ENCODE measurements at places on chromosomes 5 and 9.

DNA sequence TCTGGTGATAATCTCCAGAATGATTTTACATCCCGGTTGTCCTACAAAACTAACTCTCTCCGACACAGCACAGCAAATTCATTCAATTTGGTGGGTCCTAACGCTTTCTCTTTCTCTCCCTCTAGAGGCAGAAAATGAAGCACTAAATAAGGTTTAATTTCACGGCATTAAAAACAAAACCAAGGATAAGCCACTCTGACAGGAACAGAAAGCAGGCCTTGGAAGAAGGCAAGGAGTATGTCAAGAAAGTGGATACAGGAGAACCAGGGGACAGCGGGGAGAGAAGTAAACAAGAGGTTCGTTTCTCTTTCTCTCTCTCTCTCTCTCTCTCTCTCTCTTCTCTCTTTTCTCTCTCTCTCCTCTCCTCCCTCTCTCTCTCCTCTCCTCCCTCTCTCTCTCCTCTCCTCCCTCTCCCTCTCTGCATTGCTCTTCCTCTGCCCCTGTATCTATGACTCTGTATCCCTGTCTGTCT lies 49.8 kb downstream of the EBF1 start:
- DNase-seq: no peak

DNA sequence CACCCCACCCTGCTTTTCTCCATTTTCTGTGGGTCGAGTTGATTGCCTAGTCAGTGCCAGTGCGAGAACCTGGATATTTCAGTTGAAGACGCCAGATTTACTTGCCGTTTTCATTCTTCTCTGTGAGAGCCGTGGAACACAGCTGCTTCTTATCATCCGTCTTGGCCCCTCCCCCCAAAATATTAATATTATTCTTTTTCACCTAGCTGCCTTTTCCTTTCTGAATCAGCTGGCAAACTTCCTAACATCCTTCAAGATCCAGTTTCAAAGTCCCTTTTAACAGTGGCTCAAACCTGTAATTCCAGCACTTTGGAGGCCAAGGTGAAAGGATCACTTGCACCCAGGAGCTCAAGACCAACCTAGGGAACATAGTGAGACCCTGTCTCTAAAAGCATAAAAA lies 117.1 kb upstream of the RASA1 start:
- no peak for DNase-seq

DNA sequence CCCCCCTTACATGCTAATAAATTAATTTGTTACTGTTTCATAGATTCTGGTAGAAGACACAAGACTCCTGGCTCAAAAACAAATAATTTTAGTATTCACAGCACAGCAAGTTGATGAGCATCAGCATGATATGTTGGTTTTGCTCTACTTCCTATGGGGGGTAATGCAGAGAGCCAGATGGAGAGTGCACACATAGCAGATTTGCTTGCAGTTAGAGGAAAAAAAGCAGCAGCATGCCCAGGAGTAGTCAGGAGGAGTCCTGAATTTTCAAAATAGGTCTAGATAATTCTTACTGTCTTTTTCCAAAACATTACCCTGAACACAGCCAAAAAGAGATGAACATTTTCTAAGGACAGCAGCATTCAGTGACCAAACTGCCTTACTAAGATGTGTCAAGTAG lies 261.3 kb downstream of the COX7C start:
- no peak for DNase-seq

DNA sequence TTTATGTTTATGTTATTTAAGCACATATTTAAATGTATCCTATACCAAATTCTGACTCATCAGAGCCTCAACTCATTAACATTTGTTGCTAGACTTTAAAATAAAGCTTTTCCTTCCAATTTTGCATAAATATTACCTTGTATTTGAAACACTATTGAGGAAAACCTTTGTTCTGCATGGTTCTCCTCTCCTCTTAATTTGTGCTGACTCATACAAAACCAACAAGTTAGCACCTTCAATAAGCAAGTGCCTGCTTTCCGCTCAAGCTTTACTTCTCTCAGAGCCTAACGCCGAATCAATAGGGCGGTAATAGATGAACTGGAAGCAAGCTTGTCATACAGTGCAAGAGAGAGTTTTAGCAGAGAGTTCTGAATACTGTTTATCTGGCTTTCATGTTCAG lies 7.9 kb downstream of the AMACR start:
- no peak for DNase-seq

DNA sequence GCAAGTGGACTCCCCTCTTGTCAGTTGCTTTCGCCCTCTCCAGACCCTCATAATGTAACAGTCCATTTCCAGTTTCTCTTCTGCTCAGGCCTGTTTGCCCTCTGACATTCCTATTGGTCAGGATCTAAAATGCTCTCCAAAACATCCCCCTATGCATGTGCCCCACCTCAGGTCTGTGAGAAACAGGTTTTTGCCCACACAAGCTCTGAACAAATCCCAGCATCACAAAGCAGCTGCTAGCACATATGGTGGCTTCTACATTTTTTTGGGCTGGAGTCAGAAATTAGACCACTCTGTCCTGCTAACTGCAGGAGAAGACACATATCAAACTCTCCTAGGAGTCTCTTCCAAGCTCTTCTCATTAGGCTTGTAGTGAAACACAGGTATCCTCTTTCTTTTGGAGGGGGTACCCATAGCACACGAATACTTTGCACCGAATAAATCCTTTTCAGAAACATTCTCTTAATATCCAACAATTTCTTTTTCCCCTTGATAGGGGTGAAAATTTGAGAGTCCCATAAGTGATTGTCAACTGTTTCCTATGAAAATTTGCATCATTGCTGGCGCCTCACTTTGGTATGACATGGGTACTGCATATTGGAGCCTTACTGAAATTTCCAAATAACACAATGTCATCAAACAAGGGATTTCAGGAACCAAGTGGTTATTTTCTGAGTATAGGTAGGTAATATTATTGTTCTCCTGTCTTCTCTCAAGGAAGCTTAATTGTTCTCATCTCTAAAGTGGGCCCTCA lies 19.3 kb upstream of the HSPA9 start:
- DNase-seq: no peak

DNA sequence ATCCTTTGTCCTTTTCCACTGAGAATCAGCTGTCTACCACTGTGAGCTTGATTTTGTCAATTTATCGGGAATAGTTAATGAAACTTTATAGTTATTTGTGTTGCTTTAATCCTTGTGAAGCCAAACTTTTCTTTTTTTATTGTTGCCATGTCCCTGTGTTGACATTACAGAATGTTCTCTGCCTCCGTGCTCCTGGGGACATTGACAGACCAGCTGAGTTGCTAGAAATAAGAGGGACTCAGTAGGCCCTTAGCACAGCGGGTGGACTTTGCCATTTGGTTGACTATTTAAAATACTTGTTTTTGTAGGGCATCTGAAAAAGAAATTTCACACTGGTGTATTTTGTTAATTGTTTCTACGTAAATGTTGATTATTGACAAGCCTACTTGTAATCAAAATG lies 70.5 kb downstream of the IL31RA start:
- no peak for DNase-seq

All from ELF-1 (cell line).